PC-9 (cell line): ENCODE measurements at places on chromosomes 3 and 15. TPM values are rescaled to one million over a fixed set of nuclear protein-coding genes. Genes with fewer than 3 reads are reported as not detected.

DNA sequence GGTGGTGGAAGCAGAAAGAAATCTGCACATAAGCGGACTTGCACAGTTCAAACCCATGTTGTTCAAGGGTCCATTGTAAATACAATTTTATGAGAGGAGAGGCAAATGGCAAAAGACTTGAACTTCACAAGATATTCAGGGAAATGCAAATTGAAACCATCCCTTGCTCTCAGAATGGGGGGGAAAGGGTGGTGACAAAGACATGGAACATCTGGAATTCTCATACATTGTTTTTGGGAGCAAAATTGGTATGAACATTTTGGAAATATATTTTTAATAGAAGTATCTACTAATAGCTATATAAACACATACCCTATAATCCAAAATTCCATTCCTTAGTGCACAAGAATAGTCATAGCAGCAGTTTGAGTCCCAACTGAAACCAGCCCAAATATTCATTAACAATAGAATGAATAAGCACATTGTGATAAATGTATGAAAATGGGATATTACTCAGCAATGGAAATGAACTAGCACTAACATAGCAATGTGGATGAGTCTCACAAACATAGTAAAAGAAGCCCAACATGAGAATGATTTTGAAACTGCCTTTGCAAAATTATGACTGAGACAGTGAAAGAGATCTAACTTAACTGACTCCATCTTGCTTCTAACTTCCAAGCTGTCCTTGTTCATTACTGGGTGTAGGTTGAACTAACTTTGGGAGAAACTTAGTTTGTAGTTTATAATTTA, 77.2 kb downstream of the CD200R1L start:
- H3K36me3 ChIP-seq: no peaks in the 10 kb centered on the region
- no peaks in the 10 kb centered on the region for H3K27me3 ChIP-seq
- H3K27ac ChIP-seq: 0 out of 2 replicates have a peak overlapping the region, but pooled peaks have one; percentile 31
- DNase-seq: no peak
- no peak overlapping the region for H3K4me3 ChIP-seq

DNA sequence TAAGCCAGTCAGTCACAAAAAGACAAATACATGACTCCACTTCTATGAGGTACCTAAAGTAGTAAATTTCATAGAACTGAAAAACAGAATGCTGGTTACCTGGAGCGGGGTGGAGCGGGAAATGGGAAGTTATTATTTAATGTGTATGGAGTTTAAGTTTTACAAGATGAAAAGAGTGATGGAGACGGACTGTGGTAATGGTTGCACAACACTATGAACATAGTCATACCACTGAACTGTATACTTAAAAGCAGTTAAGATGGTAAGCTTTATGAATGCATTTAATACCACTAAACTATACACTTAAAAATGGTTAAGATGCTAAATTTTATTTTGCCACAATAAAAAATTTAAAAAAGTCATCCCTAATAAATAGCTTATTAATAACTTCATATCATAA, 23.2 kb downstream of the SFMBT1 start:
- no peak overlapping the region for H3K4me3 ChIP-seq
- no peaks in the 10 kb centered on the region for H3K36me3 ChIP-seq
- DNase-seq: no peak
- H3K27me3 ChIP-seq: no peaks in the 10 kb centered on the region

DNA sequence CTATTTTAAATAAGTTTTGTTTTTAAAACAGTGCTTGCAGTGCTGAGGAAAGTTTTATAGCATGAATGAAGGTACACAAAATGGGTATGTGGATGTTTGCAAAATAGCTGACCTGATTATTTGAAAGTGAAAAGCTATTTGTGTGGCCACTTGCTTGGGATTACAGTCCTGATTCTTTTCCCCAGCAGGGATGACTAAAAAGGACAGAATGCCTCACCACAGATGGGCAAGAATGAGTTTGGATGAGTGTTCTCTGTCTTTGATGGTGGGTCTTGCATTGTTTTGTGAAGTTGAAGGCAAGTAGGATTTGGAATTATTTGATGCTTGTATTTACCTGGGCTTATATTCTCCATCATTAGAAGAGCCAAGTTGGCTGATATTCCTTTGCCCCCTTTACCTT, 48.8 kb upstream of the MEIS2 start:
- no peak for DNase-seq
- H3K4me3 ChIP-seq: no peak overlapping the region
- no peaks in the 10 kb centered on the region for H3K4me1 ChIP-seq
- no peak overlapping the region for H3K27ac ChIP-seq
- H3K36me3 ChIP-seq: no peaks in the 10 kb centered on the region
- no peaks in the 10 kb centered on the region for H3K27me3 ChIP-seq

DNA sequence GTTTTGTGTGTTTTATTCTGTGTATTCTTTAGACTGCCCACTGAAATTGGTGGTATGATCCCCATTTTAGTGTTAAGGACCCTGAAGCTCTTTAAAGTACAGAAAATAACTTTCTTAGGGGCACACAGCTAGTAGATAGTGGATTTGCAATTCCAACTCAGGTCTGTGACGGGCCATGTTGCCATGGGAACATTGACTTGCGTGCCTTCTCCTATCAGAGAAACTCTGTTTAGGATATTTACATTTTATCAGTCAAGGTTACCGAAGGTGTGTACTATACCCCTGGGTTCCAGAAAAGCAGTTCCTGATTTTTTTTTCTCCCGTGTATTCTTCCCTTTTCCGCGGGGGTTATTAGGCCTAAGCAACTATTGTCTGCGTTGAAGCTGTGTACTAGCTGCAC, 19.4 kb downstream of the MYZAP start:
- H3K4me3 ChIP-seq: no peak overlapping the region
- no peaks in the 10 kb centered on the region for H3K36me3 ChIP-seq
- no peak for DNase-seq

DNA sequence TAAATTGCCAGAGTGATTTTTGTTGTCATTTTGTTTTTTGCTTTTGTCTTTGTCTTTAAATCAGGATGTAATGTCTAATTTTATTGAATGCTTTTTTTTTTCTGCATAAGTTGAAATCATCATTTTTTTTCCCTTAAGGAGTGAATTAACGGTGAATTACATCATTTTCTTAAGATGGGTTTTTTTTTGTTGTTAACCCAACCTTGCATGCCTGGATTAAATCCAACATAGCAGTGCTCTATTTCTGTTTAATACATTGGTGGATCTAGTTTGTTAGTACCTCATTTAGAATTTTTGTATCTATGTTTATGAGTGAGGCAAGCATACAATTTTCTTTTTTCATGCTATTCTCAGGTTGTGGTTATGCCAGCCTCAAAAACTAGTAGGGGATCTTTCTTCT, 186.4 kb upstream of the TMC3 start:
- H3K4me1 ChIP-seq: no peaks in the 10 kb centered on the region
- H3K27ac ChIP-seq: no peak overlapping the region
- no peak for DNase-seq
- no peaks in the 10 kb centered on the region; the same call in 1 of the 2 replicates for H3K27me3 ChIP-seq

- H3K4me1 ChIP-seq: no peaks in the 10 kb centered on the region
- peaks cover 37% of the 10 kb centered on the region for H3K27me3 ChIP-seq
- no peak overlapping the region for H3K27ac ChIP-seq
- H3K4me3 ChIP-seq: no peak overlapping the region
Measured at GRCh38 chr3:124402791-124403190, 327.5 kb upstream of the UMPS start.

GRCh38 chr3:66486646-66487045, 14.2 kb downstream of the LRIG1 start:
- no peaks in the 10 kb centered on the region for H3K36me3 ChIP-seq
- no peaks in the 10 kb centered on the region for H3K4me1 ChIP-seq
- no peak overlapping the region for H3K4me3 ChIP-seq
- H3K27me3 ChIP-seq: no peaks in the 10 kb centered on the region
- H3K27ac ChIP-seq: no peak overlapping the region

GRCh38 chr3:41579861-41580260, 380.6 kb downstream of the CTNNB1 start:
- H3K4me3 ChIP-seq: no peak overlapping the region
- H3K4me1 ChIP-seq: no peaks in the 10 kb centered on the region
- no peaks in the 10 kb centered on the region for H3K27me3 ChIP-seq
- no peaks in the 10 kb centered on the region for H3K36me3 ChIP-seq

DNA sequence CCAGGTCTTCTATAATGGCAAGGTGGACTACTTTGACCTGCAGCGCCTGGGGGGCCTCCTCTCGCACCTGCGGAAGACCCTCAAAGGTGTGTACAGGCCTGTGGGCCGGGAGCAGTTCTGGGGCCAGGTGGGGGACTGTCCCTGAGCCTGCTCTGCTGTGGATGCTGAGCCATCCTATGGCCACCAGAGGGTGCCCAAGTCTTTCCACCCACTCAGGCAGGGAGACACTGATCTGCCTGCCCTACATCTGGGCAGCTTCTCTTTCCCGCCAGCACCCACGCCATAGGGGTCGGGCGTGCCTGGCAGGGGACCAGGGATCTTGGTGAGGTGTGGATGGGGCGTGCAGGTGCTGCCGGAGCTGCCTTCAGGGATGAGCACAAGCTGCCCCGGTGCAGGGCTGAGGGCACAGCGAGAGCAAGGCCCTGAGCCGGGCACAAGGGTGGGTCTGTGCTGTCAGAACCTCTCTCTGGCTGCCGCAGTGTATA, 14.1 kb downstream of the RNF123 start:
- H3K36me3 ChIP-seq: no peaks in the 10 kb centered on the region
- H3K4me3 ChIP-seq: no peak overlapping the region
- DNase-seq: peak; percentile 77
- no peaks in the 10 kb centered on the region for H3K4me1 ChIP-seq
- no peak overlapping the region for H3K27ac ChIP-seq
- no peaks in the 10 kb centered on the region for H3K27me3 ChIP-seq

DNA sequence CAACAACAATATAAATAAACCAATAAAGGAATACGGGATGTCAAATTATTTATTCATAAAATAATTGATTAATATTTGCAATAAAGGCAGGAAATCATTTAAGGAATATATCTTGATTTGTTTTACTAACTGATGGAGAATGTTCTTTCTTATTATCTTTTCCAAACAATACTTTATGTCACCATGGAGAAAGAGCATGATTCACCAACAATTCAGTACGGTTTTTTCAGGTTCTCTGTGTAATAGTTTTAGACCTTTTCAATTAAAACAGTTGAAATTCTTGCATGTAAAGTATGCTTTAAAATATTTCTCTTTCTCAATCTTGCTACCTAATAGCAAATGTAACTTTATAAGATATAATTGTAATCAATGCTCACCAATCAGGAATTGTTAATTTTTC, 41.7 kb upstream of the MBNL1 start:
- no peak overlapping the region for H3K27ac ChIP-seq
- no peaks in the 10 kb centered on the region; the same call in 1 of the 2 replicates for H3K4me1 ChIP-seq
- no peaks in the 10 kb centered on the region for H3K36me3 ChIP-seq
- DNase-seq: no peak
- no peaks in the 10 kb centered on the region for H3K27me3 ChIP-seq
- H3K4me3 ChIP-seq: no peak overlapping the region

STAB1 gene
- total RNA-seq: 0.04 TPM in 1 of 2 replicates, not detected in the other

DLL4 gene
- 0.48 and 0.55 TPM in 2 replicates for total RNA-seq

UBL7 gene
- total RNA-seq: 73.9 and 89.6 TPM in 2 replicates
